ENCODE measurements at places on chromosomes 16 and 17.
A peak's percentile ranks its signal among the peaks of the same experiment; 100 is the strongest.

GRCh38 chr17:14091367-14091766 is 22.1 kb downstream of the COX10 start:
- no peak overlapping the region for H3K27ac ChIP-seq
- H3K4me1 ChIP-seq = no peaks in the 10 kb centered on the region
- H3K36me3 ChIP-seq = no peaks in the 10 kb centered on the region
- no peak overlapping the region for H3K4me3 ChIP-seq
- H3K27me3 ChIP-seq = no peaks in the 10 kb centered on the region
- no peak for DNase-seq

- H3K27me3 ChIP-seq = peaks cover 21% of the 10 kb centered on the region
- H3K27ac ChIP-seq = no peak overlapping the region
- no peak overlapping the region for H3K4me3 ChIP-seq
- no peak for DNase-seq
- no peaks in the 10 kb centered on the region for H3K36me3 ChIP-seq
Measured at GRCh38 chr17:2719861-2720260, 8.3 kb upstream of the CLUH start.

GRCh38 chr16:17556276-17557052 is 85.7 kb upstream of the XYLT1 start:
- no peak overlapping the region for H3K4me3 ChIP-seq
- no peaks in the 10 kb centered on the region for H3K36me3 ChIP-seq
- no peak overlapping the region for H3K27ac ChIP-seq
- H3K27me3 ChIP-seq = no peaks in the 10 kb centered on the region
- peaks cover 2% of the 10 kb centered on the region for H3K4me1 ChIP-seq
- DNase-seq = peak; percentile 26

GRCh38 chr17:60398227-60398959 is 6.5 kb upstream of the USP32 start:
- H3K27me3 ChIP-seq = no peaks in the 10 kb centered on the region
- H3K4me1 ChIP-seq = no peaks in the 10 kb centered on the region
- H3K4me3 ChIP-seq = no peak overlapping the region
- H3K36me3 ChIP-seq = no peaks in the 10 kb centered on the region

- H3K27ac ChIP-seq = no peak overlapping the region
- peaks cover 14% of the 10 kb centered on the region for H3K4me1 ChIP-seq
- peaks cover 9% of the 10 kb centered on the region for H3K36me3 ChIP-seq
- H3K27me3 ChIP-seq = no peaks in the 10 kb centered on the region
- no peak for DNase-seq
Measured at GRCh38 chr17:81681672-81682071, 1.9 kb downstream of the ARL16 start.

- no peak for DNase-seq
- H3K4me3 ChIP-seq = no peak overlapping the region
- H3K4me1 ChIP-seq = no peaks in the 10 kb centered on the region
- peaks cover 4% of the 10 kb centered on the region for H3K27me3 ChIP-seq
- H3K36me3 ChIP-seq = no peaks in the 10 kb centered on the region
Measured at GRCh38 chr16:81138831-81139557, 42.8 kb upstream of the GCSH start.
